Progenitor cell of endocrine pancreas (in vitro differentiated cells): ENCODE measurements at places on chromosomes 11 and 22. TPM values are rescaled to one million over a fixed set of nuclear protein-coding genes. Genes with fewer than 3 reads are reported as not detected.

Gene SRSF8
- total RNA-seq = 42.4 and 43.4 TPM in 2 replicates

Gene KCNJ4
- 1.7 and 2.2 TPM in 2 replicates for total RNA-seq

Gene VSTM5
- total RNA-seq = 0.27 and 0.31 TPM in 2 replicates

Gene OR5A1
- total RNA-seq = not detected in 2 replicates

Gene MLC1
- not detected in 2 replicates for total RNA-seq

Gene CCDC157
- 11.1 and 13.5 TPM in 2 replicates for total RNA-seq

Gene RIN1
- 1.5 and 2.3 TPM in 2 replicates for total RNA-seq

Gene CARD18
- not detected in 2 replicates for total RNA-seq

- H3K4me1 ChIP-seq = no peaks in the 10 kb centered on the region
- H3K36me3 ChIP-seq = no peaks in the 10 kb centered on the region
Measured at GRCh38 chr11:64600281-64600992, 9.4 kb downstream of the SLC22A12 start.

DNA sequence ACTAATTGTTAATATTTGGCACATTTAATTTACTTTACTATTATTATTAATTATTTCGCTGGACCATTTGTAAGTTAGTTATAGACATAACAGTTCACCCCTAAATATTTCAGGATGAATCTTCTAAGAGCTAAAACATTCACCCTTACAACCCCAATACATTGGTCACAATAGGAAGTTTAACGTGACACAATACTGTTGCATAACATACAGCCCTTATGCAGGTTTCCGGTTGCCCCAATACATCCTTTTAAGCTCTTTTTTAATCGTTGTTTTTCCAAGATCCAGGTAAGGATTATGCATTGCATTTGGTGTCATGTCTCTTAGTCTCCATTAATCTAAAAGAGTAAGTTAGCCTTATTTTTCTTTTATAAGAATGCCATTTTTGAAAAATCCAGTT, 71.2 kb downstream of the HSD17B12 start:
- H3K4me3 ChIP-seq = no peak overlapping the region
- peaks cover 6% of the 10 kb centered on the region for H3K4me1 ChIP-seq
- DNase-seq = no peak
- H3K36me3 ChIP-seq = peaks cover 20% of the 10 kb centered on the region

DNA sequence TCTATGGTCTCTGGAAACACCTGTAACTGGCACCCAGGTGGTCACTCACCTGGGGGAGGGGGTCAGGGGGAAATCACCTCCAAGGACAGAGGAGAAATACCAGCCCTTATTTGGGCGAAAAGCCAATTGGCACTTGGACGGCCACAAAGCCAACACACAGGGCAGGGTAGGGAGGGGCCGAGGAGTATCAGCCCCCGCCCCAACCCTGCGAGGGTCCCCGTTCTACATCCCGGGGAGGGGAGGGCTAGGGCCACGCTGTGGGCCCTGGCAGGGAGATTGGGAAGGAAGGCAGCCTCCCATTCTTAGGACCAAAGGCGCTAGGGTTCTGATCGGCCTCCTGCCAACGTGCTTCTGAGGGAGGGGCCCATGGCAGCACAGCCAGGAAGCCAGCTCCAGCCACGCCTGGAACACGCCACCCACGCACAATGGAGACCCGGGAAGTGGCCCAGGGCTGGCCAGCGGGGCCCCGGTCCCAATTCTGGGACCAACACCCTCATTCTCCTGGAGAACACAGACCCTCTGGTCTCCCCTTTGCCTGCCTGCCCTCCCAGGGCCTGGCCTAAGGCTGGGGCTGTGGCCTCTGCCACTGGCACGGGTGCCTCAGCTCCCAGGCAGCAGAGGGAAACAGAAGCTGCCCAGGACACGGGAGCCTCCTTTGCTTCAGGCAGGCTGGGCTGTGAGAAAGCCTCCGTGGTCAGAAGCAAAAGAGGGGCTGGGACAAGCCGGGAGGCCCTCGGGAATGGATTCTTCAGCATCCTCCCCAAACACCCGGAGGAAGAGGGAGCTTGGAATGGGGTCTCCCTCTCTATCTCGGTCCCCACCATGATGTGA, 7.4 kb downstream of the CBX6 start:
- H3K27me3 ChIP-seq = no peaks in the 10 kb centered on the region
- no peak overlapping the region for H3K27ac ChIP-seq
- no peak overlapping the region for H3K4me3 ChIP-seq
- H3K4me1 ChIP-seq = peaks cover 6% of the 10 kb centered on the region
- H3K36me3 ChIP-seq = peaks cover 9% of the 10 kb centered on the region

GRCh38 chr11:129425214-129425613, 49.6 kb downstream of the BARX2 start:
- H3K4me3 ChIP-seq = no peak overlapping the region
- no peaks in the 10 kb centered on the region for H3K36me3 ChIP-seq
- DNase-seq = no peak
- H3K27ac ChIP-seq = no peak overlapping the region

- no peak overlapping the region for H3K27ac ChIP-seq
- peaks cover 15% of the 10 kb centered on the region for H3K36me3 ChIP-seq
- H3K4me3 ChIP-seq = no peak overlapping the region
- no peaks in the 10 kb centered on the region for H3K4me1 ChIP-seq
- no peak for DNase-seq
Measured at GRCh38 chr22:30906946-30907345, 61.6 kb downstream of the MORC2 start.

GRCh38 chr11:129894278-129895125, 876 bp downstream of the NFRKB start:
- H3K27me3 ChIP-seq = no peaks in the 10 kb centered on the region
- H3K27ac ChIP-seq = peak overlapping the region; percentile 94
- H3K36me3 ChIP-seq = peaks cover 17% of the 10 kb centered on the region
- peaks cover 12% of the 10 kb centered on the region for H3K4me1 ChIP-seq
- DNase-seq = no peak

DNA sequence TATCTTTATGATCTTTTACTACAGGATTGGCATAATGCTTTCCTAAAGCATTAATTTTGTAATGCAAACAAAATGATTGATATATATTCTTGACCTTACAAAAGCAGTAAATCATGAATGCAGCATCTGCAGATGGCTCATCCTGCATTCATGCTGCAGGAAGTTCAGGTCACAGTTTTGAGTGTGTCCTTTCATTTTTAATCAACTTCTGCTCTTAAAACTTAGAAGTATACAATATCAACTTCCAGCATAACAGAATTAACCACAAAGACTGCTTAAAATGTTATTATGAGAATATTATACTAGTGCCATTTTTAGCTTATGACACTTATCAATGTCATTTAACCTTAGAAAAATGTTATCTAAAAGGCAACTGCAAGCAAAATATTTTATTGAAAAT, 54.0 kb downstream of the SLC36A4 start:
- H3K36me3 ChIP-seq = peaks cover 3% of the 10 kb centered on the region
- H3K27me3 ChIP-seq = no peaks in the 10 kb centered on the region
- H3K4me1 ChIP-seq = peaks cover 5% of the 10 kb centered on the region
- no peak overlapping the region for H3K27ac ChIP-seq
- H3K4me3 ChIP-seq = no peak overlapping the region
- no peak for DNase-seq

DNA sequence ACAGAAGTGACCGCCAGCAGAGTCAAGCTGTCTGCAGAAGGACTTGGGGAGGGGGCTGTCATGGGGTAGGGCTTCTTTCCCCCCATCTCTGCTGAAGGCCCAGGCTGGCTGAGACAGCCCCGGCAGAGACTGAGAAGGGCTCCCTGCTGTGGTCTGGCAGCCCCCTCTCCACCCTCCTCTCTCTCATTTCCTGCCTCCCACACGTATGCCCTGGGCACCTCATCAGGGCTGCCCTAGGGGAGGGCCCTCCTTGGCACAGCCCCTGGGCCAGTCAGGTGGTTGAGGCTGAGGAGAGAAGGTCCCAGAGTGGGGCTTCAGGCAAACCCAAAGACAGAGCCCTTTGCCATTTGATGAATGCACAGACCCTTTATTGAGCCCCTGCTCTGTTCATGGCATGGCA, 3.6 kb downstream of the RASD2 start:
- H3K27me3 ChIP-seq = peaks cover 67% of the 10 kb centered on the region
- H3K4me1 ChIP-seq = no peaks in the 10 kb centered on the region
- no peak for DNase-seq
- H3K4me3 ChIP-seq = no peak overlapping the region

GRCh38 chr22:24474649-24475255, 20.4 kb upstream of the UPB1 start:
- H3K27ac ChIP-seq = no peak overlapping the region

DNA sequence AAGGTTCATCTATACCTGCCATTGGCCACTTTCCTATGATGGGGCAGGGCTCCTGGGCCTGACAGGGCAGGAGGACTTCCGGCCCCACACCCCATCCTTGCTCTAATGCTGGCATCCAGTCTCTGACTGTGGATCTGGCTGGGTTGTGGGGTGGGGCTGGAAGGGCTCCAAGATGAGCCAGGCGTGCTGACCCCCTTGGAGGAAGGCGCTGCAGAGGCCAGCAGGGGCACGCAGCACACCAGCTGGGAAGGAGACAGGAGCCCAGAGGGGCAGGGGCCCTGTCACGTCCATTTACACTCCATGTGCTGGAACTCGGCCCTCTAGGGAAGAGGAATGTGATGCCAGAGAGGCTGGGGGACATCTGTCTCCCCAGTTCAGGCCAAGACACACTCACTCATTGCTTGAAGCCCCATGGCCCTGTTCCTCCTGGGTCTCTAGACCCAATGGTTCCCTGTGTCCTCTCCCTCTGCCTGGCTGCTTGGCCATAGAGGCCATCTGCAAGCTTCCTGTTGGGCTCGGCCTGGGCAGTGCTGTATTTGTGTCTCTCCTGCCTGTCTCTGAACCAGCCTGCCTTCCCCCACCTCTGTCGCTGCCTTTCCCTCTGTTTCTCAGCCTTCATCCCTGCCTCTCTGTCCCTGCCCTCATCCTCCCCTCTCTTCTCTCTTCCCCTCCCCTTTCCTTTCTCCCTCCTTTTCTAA, 67.5 kb upstream of the NECTIN1 start:
- DNase-seq = no peak
- no peak overlapping the region for H3K27ac ChIP-seq
- no peaks in the 10 kb centered on the region for H3K36me3 ChIP-seq

- H3K27me3 ChIP-seq = no peaks in the 10 kb centered on the region
- H3K4me1 ChIP-seq = no peaks in the 10 kb centered on the region
- H3K27ac ChIP-seq = no peak overlapping the region
- no peak overlapping the region for H3K4me3 ChIP-seq
- H3K36me3 ChIP-seq = no peaks in the 10 kb centered on the region
Measured at GRCh38 chr11:12042215-12042676, 33.8 kb upstream of the DKK3 start.

GRCh38 chr11:61757213-61757862, 4.9 kb downstream of the MYRF start:
- no peaks in the 10 kb centered on the region for H3K27me3 ChIP-seq
- H3K4me1 ChIP-seq = peaks cover 64% of the 10 kb centered on the region
- peak overlapping the region; percentile 6 for H3K4me3 ChIP-seq

GRCh38 chr11:102712137-102712536, 6.6 kb upstream of the MMP27 start:
- H3K27me3 ChIP-seq = peaks cover 15% of the 10 kb centered on the region
- no peak overlapping the region for H3K4me3 ChIP-seq
- H3K27ac ChIP-seq = no peak overlapping the region

DNA sequence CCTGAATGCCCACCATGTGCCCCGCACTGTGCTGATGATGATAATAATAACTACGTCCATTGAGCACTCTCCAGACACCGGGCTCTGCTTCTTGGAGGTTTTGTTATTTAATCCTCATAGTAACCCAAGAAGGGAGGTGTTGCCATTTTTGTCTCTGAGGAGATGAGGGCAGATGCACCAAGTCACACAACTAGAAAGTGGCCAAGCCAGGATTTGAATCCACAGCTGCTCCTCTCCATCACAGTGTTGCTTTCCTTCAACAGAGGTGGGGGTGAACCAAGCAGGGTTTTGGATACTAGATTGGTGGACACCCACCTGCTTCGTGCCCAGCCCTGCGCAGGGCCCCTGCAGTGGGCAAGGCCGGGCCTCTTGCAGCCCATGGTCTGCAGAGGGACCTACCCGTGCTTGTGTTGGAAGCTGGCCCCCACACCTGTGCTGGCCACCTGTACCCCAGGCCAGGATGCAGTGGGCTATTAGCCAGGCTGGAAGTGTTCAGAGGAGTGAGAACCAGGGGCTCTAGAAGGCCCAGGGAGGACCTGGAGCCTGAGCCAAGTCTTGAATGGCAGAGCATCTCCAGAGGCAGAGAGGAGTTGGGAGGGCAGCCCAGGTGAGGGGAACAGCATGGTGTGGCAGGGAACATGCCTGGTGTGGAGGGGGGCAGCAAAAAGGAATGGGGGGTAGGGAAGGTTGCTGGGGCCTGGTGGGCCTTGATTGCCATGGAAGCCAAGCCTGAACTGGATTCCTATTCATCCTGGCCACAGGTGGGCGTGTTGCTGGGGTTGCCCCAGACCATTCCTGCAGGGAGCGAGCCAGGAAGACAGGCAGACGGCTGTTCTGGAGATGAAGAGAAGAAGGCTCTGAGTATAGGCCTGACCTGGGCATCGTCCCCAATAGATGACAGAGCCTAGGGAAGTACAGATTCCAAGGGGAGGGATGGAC, 2.7 kb upstream of the DPP3 start:
- peak overlapping the region; percentile 52 for H3K27ac ChIP-seq
- peak overlapping the region; percentile 57 for H3K4me3 ChIP-seq
- peaks cover 11% of the 10 kb centered on the region for H3K4me1 ChIP-seq

GRCh38 chr11:830295-831117, 2.2 kb upstream of the CD151 start:
- no peaks in the 10 kb centered on the region for H3K36me3 ChIP-seq
- H3K27me3 ChIP-seq = peaks cover 35% of the 10 kb centered on the region
- peaks cover 12% of the 10 kb centered on the region for H3K4me1 ChIP-seq

GRCh38 chr11:45676522-45677095, 11.2 kb upstream of the CHST1 start:
- no peaks in the 10 kb centered on the region for H3K36me3 ChIP-seq
- H3K27me3 ChIP-seq = peaks cover 7% of the 10 kb centered on the region
- no peaks in the 10 kb centered on the region for H3K4me1 ChIP-seq
- no peak for DNase-seq
- H3K27ac ChIP-seq = no peak overlapping the region

- H3K27me3 ChIP-seq = peaks cover 29% of the 10 kb centered on the region
- H3K4me3 ChIP-seq = no peak overlapping the region
- DNase-seq = no peak
- H3K27ac ChIP-seq = no peak overlapping the region
- H3K36me3 ChIP-seq = no peaks in the 10 kb centered on the region
- peaks cover 2% of the 10 kb centered on the region for H3K4me1 ChIP-seq
Measured at GRCh38 chr11:1913271-1914060, 6.0 kb upstream of the TNNT3 start.

GRCh38 chr11:35112056-35112845, 26.7 kb upstream of the CD44 start:
- H3K36me3 ChIP-seq = no peaks in the 10 kb centered on the region
- no peaks in the 10 kb centered on the region for H3K4me1 ChIP-seq
- no peak overlapping the region for H3K27ac ChIP-seq
- no peak overlapping the region for H3K4me3 ChIP-seq
- DNase-seq = no peak
- H3K27me3 ChIP-seq = peaks cover 5% of the 10 kb centered on the region

- H3K4me1 ChIP-seq = peaks cover 8% of the 10 kb centered on the region
- H3K27me3 ChIP-seq = no peaks in the 10 kb centered on the region
- no peak overlapping the region for H3K4me3 ChIP-seq
- no peak for DNase-seq
- peak overlapping the region; percentile 18 for H3K27ac ChIP-seq
- peaks cover 12% of the 10 kb centered on the region for H3K36me3 ChIP-seq
Measured at GRCh38 chr11:58626934-58627483, 4.5 kb downstream of the CNTF start.

GRCh38 chr11:9693801-9694553, 30.1 kb downstream of the SWAP70 start:
- H3K27me3 ChIP-seq = no peaks in the 10 kb centered on the region
- no peak overlapping the region for H3K4me3 ChIP-seq
- H3K36me3 ChIP-seq = peaks cover 18% of the 10 kb centered on the region
- H3K4me1 ChIP-seq = no peaks in the 10 kb centered on the region
